ENCODE measurements at places on chromosomes 11 and 22.

DNA sequence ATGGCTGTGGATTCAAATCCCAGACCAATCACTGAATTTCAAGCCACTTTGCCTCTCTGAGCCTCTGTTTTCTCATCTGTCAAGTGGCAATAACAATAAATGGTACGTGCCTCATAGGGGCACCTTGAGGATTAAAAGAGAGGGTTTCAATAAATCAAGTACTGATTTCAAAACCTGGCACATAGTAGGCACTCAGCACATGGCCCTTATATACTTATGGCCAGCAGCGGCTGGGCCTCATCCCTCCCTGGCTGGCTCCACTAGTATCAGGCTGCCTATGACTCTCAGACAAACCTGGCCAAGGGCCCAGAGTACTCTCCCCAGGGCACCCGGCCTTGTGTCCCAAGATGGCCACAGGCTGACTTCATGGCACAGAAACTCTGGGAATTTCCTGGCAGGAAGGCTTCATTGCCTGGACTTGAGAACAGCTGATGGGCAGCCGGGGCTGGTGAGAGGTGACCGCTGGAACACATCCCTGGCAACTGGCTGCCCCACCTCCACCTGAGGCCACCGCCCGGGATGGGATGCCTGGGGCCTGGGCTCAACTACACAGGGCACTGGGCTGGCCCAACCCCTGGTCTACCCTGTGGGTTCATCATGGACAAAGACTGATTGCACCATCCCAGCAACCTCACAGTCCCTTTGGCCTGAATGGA, 3.4 kb downstream of the FADS3 start:
- DNase-seq, result no peak

DNA sequence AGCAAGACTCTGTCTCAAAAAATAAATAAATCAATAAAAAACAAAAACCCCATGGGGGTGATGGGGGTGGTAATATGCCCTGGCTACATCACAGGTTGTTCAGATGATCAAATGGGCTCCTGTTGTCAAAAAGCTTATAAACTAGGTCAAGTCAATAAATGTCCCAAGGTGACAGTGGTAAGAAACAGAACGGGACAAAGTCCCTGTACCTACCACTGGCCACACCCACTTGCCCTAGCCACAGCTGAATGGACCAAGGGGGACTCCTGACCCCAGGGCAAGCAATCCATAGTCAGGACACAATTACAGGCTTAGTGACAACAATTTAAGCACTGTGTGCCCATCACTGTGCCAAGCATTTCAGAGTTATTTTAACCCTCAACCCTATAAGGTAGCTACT, 6.0 kb downstream of the NAGA start:
- DNase-seq, result no peak

GRCh38 chr11:45354976-45355705, 69.0 kb upstream of the SYT13 start:
- peak; percentile 65 for DNase-seq

DNA sequence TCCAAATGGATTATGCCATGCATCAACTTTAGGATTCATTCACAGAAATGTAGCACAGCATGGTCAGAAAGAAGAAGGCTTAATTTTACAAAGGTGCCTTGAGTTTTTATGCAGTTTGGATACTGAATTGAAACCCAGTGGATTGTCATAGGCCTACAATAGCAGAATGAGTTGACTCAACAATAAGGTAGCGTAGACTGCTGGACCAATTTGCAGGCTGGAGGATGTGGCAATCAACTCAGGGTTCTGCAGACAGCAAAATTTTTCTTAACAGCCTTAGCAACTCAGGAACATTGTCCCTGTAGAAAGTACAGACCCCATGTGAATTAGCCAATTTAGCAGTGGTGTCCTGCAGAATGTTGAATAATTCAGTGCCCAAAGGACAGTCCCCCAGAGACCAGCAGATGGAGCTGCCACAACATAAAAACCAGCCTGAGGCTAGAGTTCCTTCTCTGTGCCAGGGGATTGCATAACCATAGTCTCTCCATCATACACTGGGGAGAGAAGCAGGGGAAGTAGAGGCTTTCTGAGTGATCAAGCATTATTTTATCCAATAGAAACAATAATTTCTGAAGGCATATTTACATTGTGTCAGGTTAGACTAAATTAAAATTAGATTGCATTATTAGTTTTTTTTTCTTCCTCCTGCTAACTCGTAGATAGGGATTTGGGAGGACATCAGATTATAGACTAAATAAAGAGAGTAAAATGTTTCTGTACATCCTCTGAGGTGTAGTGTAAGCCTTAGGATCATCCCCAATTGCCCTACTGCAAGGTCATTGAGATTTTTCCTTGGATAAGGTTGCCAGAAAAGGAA, 20.3 kb upstream of the MRPL17 start:
- DNase-seq, result peak; percentile 27

DNA sequence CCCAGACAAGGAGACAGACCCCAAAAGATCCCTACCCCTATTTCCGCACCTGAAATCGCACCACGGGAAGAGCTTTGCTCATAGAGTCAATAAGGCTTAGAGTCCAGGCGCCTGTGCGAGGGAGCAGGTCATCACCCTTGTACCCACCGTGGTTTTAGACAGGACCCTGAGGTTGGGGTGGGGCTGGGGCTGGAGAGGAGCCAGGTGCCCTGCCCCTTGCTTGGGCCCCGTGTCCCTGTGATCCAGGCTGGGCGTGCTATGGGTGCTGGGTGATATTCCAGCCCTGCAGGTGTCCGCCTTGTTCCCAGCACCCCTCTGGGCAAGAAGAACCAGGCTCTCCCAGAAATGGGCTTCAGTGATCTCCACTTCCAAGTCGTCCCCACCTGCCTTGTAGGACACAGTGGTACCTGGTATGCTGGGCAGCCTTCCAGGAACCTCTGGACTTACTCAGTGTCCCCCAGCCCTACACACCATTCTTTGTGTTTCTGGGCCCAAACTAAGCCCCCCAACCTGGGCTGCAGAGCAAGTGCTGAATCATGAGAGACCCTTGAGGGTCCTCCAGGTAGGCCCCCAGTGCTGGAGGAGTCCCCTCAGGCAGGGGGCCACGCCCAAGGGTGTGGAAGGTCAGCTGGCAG, 4.5 kb downstream of the CD81 start:
- no peak for DNase-seq

GRCh38 chr11:45921561-45922424, 663 bp upstream of the LARGE2 start:
- peak; percentile 98 for DNase-seq

- DNase-seq, result no peak
Measured at GRCh38 chr11:116233561-116233960, 539.2 kb downstream of the BUD13 start.
